ENCODE measurements at places on chromosomes 5 and 9.

- no peak for DNase-seq
Measured at GRCh38 chr5:67459253-67459652, 262.7 kb upstream of the CD180 start.

GRCh38 chr5:149749481-149750365 is 19.6 kb downstream of the PPARGC1B start:
- no peak for DNase-seq

- peak; percentile 55 for DNase-seq
Measured at GRCh38 chr5:65482736-65483545, 1.2 kb upstream of the ADAMTS6 start.

- no peak for DNase-seq
Measured at GRCh38 chr9:94150890-94151650, 66.8 kb downstream of the PTPDC1 start.

DNA sequence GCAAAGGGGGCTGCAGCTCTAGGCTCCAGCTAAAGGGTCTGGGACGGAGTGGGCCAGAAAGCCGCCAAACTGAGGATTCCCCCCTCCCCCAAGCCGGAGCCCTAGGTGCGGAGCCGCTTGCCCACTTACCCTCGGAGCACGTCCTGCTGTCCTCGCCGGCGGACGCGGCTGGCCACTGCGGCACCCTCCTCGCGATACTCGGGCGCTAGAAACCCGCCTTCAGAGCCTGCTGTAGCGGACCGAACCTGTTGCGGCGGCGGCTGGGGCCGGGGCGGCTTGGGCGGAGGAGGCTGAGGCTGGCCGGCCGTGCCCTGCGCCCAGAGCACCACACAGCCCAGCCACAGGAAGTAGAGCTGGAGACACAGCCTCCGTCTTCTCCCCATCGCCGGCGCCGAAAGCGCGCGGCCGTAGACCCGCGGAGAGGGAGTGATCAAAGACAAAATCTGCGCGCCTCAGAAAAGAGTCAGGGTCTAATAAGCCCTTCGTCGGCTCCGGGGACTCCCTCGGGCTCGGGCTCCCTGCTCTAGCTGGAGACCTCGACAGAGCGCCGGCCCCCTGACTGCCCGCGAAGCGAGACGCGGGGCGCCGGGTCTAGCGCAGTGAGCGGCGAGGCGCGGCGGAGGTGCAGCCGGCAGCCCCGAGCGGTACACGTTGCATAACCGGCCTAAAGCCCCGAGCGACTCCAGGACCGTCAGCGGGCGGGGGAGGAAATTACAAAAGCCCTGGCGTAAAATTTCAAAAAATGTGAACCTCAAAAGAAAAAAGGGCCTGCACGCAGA is 635 bp downstream of the FBN2 start:
- DNase-seq, result no peak

GRCh38 chr9:4497855-4498254 is 7.6 kb downstream of the SLC1A1 start:
- no peak for DNase-seq

GRCh38 chr5:84961193-84961592 is 576.5 kb upstream of the EDIL3 start:
- no peak for DNase-seq

DNA sequence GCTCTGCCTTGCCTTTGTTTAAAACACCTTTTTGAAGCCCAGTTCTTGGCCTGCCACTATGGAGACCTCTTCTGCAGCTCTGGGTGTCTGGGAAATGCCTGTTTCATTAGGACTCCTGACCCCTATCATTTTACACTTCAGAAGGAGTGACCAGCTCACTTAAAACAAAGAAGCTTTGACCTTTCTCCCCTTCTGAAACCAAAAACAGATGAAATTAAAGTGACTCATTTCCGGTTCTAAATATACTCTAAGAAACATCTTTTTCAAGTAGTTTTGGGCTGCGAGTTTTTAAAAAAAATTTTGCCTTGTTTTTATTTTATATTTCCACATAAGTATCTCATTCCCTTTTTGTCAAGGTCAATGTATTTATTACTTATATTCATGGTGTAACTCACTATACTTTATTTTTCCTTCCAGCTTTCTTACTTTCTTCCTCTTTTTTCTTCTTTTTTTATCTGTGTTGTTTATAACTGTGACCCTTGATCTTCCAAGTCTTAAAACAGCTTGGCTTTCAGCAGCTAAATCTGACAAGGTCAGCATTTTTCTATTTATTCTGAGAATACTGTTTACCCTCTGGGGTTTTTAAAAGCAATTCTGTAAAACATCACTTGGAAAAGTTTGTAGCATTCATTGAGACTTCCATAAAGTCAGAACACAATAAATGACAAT is 672.9 kb downstream of the NR2F1-AS1 start:
- no peak for DNase-seq

GRCh38 chr5:27773636-27774035 is 735.2 kb upstream of the CDH9 start:
- no peak for DNase-seq

All from substantia nigra (tissue), 51 donors.